Neural crest cell (in vitro differentiated cells): ENCODE measurements at places on chromosomes 11 and 22. TPM values are rescaled to one million over a fixed set of nuclear protein-coding genes. Genes with fewer than 3 reads are reported as not detected.

- no peak for DNase-seq
These were observed 36.9 kb downstream of the CAT start for GRCh38 chr11:34475656-34476055.

DNA sequence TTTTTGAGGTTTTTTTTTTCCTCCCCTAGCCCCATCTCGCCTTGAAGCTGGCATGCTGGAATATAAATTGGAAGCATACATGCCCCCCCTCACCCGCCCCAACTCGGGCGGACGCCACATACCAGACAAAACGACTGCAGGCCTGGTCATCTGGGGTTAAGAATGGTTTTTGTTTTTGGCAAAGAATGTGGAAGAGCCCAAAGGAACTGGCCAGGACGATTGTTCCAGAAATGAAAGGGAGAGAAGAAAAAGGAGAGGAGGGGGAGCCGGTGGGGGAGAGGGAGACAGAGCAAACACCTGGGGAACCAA, 25.0 kb downstream of the MN1 start:
- DNase-seq = no peak

GRCh38 chr22:41099036-41099435, 6.6 kb downstream of the EP300 start:
- DNase-seq = no peak

DNA sequence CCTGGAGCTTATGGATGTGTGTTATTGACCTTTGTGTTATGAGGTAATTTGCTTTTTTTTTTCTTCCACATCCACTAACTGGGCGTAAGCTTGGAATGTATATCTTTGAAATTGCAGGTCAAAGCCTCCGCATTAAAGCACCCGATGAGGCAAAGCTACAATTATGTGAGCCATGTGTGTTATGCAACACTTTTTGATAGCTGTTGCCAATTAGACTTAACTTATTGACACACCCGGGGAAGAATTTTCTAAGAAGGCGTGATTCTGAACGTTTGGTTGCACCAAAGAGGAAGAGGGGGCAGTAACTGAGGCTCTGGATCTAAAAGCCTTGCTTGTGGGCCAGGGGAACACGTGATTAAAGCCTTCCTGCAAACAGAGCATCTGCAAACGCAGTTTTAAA, 610 bp upstream of the TEX12 start:
- DNase-seq = no peak

- DNase-seq = no peak
These were observed 21.9 kb upstream of the GRIA4 start for GRCh38 chr11:105588001-105588400.

DNA sequence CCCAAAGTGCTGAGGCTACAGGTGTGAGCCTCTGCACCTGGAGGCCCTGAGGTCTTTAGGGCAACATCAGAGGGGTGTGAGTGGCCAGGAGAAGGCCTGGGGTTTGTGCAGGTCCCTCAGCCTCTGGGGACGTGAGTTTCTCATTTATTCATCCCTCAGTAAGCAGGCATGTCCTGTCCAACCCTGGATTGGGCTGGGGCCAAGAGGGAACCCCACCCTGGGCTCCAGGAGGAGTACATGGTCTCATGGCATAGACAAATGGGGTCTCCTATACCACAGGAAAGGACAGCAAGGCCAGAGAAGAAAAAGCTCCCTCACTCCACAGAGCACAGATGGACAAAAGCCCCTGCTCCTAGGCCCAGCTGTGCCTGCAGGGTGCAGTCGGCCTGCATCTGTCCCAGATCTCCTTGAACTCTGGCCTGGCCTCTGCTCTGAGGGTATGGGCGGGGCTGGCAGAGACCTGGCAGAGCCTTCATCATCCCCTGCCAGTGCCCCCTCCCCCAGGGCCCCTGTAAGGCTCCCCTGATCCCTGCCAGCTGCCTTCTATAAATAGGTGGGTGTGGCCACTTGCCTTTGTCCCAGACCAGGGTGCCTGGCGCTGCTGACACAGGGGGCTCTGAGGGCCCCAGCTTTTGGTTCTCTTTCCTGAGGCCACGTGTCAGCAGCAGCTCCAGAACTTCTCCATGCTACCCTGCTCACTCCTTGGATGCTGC, 34.6 kb downstream of the A4GALT start:
- no peak for DNase-seq

- DNase-seq = no peak
These were observed 37.6 kb downstream of the RAB30 start for GRCh38 chr11:83033972-83034672.

DNA sequence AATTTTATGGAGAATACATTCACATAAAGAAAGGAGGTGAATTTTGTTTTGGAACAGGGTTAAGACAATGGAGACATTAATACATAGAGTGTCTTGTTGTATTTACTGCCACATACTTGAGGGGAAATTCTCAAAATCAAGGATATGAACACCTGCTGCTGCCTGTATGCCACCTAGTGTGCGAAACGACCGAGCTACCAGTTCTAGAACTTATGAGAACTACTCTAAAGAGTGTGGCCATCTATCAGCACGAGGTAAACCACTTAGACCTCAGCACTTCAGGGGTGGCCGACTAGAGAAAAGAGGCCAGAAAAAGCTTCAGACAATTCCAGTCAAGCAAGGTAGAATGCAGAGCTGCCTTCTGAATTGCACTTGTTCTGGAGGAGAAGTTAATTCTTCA, 1.5 kb upstream of the AGBL2 start:
- DNase-seq = no peak

GRCh38 chr11:103898065-103898464, 138.4 kb upstream of the DDI1 start:
- DNase-seq = no peak

DNA sequence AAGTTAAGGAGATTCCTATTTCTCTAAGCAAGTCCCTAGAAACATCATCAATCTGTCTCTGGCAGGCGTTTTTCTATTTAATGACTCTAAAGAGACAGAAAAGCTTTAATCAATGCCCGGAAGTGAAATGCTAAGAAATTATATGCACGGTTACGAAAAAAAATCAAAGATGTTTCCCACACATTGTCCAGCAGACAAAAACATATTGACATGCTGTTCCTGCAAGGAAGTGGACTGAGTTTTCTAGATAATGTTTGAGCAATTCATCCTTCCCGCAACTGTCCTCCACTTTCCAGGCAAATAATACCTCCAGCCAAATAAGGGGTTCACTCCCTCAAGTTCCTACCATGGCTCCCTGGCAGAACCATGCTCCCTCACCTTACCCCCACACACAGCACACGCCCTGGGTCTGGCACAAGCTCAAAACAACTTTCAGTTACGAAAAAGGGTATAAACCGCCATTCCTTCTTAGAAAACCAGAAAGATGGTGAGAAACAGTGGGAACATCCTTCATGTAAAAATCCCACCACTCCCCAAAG, 29.6 kb downstream of the GALNT18 start:
- no peak for DNase-seq

DNA sequence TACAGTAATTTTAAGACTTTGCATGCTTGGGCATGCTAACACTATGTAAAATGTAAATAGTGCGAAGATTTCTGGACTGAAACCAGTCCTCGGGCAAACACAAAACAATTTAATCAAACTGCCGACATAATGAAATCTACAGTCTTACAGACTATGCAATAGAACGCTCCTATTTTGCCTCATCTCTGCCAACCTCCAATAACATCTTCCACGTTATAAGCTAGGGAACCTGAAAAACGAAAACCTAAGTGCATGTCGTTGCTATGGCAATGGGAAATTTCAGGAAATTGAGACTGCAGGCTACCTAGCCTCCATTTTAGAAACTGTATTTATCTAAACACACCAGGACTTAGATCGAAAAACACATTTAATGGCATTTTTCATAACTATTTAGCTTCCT, 1.1 kb downstream of the CSTF3 start:
- DNase-seq = no peak

DNA sequence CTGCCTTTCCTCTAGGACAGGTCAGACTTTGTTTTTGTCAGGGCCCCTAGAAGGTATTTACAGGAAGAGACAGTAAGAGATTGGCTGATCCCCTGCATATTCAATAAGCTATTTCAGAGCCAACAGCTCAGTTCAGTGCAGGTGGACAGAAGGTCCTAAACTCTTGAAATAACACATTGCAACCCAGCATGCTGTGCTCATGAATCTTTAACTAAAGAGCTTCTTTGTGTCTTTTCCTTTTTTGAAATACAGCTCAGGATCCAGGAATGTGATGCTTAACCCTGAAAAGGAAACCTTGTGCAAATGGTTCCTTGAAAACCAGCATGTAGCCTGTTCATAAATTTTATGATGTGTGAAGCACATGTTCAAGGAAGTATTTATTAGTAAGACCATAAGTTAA, 43.9 kb downstream of the BBOX1 start:
- no peak for DNase-seq

DNA sequence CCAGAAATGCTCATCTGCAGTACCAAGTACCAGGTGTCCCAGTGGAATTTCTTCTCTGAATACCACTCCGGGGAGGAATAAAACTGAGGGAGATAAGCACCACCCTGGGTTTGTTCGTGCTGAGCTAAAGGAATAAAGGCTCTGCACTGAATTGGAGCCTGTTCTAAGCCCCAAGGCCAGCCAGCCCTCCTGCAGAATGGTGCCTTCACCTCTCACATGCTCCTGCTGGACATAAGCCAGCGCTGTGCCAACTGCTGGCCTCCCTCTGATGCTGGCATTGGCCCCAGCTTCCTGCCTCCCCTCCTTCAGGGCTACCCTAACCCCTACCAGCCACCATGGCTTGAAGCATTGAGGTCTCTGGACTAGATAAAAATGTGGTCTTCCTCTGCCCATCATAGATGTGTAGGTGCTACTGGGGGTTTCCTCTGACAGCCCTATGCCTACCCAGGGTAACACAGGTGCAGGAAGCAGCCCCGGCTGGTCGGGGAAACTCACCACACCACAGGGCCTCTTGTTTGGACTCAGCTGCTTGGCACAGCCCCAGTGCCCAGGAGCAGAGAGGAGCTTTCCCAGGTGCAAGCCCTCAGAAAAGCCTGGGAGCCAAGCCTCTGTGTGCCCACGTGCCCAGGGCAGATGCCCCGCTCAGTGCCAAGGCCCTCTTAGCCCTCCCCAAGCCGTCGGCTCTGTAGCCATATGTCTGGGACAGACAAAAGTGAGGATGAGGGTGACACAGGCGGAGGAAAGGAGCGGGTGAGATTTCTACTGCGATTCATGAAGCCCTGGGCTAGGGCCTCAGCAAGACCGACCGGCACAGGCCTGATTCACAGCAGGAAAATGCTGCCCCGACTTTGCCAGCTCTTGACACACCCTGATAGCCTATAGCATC, 34.1 kb upstream of the JAM3 start:
- DNase-seq = no peak

DNA sequence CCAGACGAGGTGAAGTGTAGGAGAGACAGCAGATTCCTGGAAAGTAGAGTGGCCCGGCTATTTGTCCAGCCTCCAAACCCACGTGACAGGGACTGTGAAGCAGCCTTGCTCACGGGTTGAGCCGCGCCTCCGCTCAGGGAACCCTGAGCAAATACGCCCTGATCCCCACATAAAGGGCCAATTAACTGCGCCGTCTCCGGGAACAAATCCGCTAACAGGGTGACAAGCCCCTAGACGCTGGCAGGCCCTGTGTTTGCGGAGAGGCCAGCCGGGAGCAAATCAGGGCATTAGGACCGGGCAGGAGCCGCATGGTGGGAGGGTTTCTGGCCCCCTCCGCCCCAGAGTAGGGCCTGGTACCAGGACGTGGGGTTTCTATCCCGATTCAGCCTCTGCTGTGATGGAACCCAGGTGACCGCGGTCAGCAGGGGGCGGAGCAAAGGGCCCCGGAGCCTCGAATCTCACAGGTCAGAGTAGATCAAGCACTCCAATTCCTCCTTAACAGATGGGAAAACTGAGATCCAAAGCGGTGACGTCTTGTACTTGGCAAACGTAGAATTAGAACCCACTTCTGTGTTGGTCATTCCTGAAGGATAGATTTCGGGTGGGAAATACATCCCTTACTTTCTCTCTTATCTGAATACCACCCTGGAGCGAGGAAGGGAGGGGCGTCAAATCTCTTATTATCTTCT, 2.0 kb upstream of the ROBO3 start:
- DNase-seq = no peak

DNA sequence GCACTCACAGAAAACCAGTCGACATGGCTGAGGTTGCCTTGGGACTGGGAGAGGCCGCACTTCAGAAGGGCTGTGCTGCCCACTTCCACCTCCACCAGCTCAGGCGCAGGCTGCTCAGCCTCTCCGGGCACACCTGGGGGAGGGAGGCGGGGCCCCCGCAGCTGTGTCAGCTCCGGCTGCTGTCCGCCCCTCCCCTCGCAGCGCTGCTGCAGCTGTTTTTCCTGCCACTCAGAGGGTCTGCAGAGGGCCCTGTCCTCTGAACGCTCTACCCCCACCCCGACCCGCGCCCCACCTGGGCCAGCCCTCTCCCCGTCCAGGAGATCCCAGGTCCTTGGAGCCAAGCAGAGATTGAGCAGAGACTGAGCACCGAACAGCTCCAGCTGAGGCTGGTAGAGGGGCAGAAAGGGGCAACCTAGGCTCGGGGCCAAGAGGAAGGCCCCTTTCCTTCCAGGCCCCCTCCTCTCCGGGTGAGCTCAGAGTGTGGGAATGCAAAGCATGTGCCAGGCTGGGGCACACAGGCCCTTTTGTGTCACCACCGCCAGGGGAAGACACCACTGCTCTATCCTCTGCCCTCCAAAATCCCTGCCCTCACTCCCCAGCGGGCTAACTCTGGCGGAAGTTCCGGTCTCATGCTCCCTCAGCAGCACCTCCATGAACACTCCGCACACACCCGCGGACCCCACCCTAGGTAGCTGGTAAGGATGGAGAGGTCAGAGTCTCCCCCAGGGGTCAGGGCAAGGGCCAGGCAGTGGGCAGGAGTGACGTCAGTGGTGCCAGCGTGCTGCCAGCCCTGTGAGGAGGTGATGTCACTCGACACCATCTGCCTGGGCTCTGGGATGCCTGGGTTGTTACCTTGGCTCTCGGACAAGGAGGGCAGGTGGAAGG, 1.6 kb downstream of the MCAM start:
- no peak for DNase-seq

- DNase-seq = no peak
These were observed 1502.7 kb downstream of the TBC1D22A start for GRCh38 chr22:48265000-48265625.

- DNase-seq = no peak
These were observed 16.5 kb downstream of the SGSM1 start for GRCh38 chr22:24822471-24822870.

TRPC6 gene
- not detected in 2 replicates for total RNA-seq

MYO18B gene
- not detected in 2 replicates for total RNA-seq

DGKZ gene
- total RNA-seq = 54.4 and 60.1 TPM in 2 replicates
